ENCODE measurements at places on chromosomes 2 and 18. TPM values are rescaled to one million over a fixed set of nuclear protein-coding genes. Genes with fewer than 3 reads are reported as not detected.

DNA sequence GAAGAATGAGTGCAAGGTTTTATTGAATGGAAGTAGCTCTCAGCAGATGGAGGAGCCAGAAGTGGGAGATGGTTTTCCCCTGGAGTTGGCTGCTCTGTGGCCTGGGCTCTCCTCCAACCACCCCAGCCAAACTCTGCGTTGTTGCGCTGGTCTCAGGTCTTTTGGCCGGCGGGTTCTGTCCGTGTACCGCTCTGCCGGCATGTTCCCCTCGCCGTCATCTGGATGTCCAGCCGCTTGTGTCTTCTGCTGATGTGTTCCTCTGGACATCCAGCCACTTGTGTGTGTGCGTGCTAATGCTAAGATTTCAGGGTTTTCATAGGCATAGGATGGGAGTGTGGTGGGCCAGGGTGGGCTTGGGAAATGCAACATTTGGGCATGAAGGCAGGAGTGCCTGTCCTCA is 1311.3 kb upstream of the TMEFF2 start:
- H3K4me1 ChIP-seq: no peaks in the 10 kb centered on the region
- DNase-seq: no peak
- no peak overlapping the region for H3K4me3 ChIP-seq
- H3K36me3 ChIP-seq: no peaks in the 10 kb centered on the region
- no peaks in the 10 kb centered on the region for H3K27me3 ChIP-seq

- no peak for DNase-seq
- no peak overlapping the region for H3K4me3 ChIP-seq
- no peaks in the 10 kb centered on the region for H3K4me1 ChIP-seq
- no peaks in the 10 kb centered on the region for H3K36me3 ChIP-seq
Observed at GRCh38 chr18:55515941-55516710, 71.9 kb downstream of the TCF4 start.

NTSR2 gene
- 2.7 TPM for polyA plus RNA-seq

ATOH8 gene
- 16.8 TPM for polyA plus RNA-seq

SPHKAP gene
- polyA plus RNA-seq: 8.5 TPM
